ENCODE measurements at places on chromosomes 5 and 9.

- DNase-seq, result no peak
Measured at GRCh38 chr5:137207023-137207760, 291.9 kb downstream of the SPOCK1 start.

DNA sequence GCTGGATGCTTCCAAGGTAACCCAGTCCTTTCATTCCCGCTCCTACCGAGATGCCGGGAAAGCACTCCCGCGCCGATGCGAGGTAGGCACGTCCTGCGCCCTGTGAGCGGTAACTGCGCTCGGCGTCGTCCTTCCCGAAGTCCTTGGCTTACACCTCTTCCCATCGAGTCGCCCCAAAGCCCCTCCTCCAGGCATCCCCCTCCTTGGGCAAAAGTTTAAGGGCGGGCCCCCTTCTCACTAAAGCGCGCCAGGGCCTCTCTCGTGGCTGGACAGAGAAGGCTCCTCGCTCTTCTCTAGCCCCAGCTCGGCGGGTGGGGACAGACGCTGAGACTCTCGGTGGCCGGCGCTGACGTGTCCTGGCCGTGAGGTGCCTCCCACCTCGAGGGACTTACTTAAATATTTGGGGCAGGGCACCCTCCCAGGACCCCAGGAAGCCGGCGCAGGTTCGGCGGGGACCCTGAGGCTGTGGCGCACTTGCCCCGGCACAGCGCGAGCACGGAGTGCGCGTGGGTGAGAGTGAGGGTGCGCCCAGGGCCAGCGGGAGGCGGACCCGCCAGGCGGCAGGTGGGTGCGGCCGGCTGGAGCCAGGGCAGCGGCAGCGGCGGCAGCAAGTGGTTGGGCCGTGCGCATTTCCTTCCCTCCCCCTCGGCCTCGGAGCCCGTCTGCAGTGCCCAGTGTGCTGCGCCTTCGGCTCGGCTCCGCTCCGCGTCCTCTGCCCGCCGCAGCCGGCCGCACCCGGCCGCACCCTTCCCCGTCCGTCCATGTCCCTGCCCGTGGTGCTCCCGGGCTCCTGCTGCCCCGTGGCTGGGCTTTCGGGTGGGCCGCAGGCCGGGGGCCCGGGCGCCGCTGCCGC lies at the start of gene ENTREP1:
ENTREP1 (plus strand) TSS at position 667 of the 853 bp plus-strand sequence; CDS start at position 762, 95 bp downstream.
- DNase-seq, result no peak

DNA sequence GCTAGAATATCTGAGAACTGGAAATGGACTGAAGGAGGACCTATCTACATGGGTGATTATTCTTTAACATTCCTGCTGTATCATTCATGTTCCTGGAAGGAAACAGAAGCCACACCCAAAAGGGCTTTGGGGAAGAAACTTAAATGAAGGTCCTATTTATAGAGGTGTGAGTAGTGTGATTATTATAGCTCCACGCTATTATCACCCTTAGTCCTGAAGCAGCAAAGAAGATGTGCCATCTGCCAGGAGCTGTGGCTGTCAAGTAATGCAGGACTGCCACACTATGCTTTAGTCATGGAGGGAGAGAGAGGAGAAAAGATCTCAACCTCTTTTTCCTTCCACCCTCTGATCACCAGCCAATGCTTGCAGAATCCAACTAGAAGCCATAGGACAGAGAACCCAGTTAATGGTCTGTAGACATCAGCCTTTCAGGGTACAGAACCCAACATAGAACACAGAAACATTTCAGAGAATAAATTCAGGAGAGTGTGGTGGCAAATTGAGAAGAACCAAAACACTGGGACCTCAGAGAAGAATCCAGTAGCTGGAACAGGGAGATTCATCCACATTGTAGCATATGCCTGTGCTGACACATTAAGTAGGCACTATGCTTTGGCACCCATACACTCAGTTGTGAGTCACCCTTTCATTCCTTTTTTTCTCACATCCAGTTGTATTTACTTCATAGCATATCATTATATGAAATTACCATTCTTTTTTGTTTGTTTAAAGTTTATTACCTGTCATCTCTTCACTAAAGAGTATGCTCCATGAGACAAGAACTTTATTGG lies 21.0 kb upstream of the RNF180 start:
- DNase-seq, result no peak

DNA sequence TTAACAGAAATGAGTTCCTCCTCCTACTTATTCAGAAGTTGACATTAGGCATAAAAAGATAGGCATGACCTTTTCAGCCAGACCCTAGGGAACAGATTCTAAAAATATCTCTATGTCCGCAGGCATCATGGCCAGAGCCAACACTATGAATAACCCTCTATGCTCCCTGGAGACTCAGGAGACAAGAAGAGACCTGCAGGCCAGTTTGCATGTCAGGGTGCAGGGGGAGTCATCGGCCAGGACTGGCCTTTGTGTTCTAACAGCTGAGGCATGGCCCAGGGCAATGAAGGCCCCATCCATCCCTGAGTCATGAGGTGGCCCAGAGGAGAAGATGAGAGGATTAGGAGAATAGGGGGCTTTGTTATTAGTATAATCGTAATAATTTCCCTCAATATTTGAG lies 93.8 kb downstream of the TMEM215 start:
- DNase-seq, result no peak

DNA sequence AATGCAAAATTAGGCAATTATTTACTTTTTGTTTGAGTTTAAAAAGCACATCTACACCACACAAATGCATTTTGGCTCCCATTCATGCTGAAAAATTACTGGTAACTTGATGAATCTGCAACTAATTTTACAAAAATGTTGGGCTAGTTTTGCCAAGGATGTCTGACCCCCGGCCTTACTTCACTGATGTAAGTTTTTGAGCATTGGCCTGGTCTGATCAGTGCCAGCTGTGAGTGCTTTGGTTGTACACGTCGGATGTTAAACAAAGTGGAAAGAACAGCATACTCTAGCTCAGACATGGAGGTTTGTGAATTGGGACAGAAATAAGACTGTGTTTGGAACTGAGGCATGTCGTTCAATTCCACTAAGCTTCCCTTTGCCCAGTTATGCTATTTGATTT lies 1044.2 kb downstream of the TLE4 start:
- no peak for DNase-seq

- no peak for DNase-seq
Measured at GRCh38 chr5:13572163-13572562, 372.3 kb downstream of the DNAH5 start.

- peak; percentile 26 for DNase-seq
Measured at GRCh38 chr9:131845305-131846298, 105.7 kb upstream of the RAPGEF1 start.

DNA sequence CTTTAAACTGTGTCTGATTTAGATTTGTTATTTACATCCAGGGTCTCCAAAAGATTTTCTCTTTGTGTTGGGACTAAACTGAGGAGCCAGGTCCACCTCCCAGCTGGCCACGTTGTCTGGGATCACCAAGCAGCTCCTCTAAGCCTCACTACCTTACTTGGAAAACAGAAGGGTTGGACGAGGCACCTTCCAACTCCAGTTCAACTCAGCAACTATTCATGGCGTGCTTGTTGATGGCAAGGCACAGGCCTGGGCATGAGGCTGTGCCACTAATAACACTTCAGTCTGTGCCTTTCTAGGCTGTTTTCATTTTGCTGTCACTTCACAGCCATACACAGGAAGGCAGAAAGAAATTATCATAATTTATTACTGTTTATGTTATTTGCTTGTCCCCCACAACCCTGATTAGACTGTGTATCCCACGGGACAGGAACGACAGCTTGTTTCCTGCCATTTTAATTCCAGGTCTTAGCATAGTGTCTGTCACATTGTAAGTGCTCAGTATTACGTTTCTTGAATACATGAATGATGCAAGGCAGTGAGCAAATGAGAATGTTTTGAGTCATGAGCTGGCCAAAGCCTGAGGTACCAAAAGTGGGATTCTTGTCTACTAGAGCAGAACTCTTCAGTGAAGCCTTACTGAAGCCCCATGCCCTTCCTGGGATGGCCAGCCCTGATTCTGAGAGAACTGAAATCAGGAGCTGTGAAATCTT lies 125.8 kb downstream of the GALNT10 start:
- no peak for DNase-seq

GRCh38 chr9:16515879-16516301 lies 354.6 kb downstream of the BNC2 start:
- no peak for DNase-seq

DNA sequence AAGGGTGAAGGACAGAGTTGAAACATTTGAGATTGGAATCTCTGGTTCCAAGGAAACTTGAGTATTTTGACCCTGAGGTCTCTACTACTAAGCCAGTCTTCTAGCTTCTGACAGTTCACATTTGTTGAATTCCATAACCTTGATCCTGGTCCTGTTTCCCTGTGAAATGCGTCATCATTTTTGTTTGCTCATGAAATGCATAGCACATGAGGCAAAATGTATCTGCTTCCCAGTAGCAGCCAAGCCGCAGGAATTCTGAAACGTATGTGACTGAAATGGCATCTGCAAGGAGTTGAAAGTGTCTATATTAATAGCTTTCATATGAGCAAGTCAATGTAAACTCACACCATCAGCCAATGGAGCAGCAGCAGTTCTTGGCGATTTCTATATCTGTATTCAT lies 307.9 kb downstream of the CSNK1G3 start:
- no peak for DNase-seq

- no peak for DNase-seq
Measured at GRCh38 chr9:93436218-93436617, 15.3 kb upstream of the FAM120A start.

DNA sequence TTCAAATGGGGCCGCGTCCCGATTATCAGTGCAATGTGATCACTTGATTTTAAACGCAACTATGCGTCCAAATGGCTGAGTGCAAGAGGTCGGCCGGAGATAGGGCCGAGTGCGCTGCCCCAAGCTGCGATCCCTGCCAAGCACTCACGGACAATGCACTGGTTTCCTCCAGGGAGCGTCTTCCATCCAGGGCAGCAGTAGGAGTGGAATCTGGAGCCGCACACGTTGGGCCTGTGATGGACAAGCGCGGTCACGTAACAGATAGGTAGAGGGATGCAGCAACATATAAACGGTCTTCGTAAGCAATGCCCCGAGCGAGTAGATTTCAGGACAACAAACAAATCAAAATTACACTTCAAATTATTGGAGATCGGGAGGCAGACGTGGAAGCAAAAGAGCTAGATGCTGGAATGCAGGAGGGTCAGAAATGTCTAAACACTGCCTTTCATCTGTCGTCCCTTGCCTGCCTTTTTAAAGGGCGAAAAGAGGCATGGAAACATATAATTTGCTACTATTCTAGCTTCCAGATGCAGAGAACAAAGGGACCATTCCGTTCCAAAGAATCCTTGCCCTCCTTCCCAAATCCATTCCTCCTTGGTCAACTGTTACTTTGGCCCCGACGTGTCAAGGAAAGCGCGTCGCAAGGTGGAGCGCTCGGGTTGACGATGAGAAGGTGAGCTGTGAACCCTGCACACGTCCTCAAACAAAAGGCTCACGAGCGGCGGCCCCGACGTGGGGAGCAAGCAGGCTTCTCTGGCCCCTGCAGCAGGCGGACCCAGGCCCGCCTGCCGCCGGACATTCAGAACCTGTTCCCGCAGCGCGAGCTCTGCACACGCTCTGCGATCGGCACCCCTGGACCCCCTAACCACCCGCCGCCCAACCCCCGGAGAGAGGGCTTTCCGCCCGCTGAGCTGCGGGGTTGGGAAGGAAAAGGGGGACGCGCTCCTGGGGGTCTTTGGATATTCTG lies 1.5 kb downstream of the FBN2 start:
- no peak for DNase-seq

DNA sequence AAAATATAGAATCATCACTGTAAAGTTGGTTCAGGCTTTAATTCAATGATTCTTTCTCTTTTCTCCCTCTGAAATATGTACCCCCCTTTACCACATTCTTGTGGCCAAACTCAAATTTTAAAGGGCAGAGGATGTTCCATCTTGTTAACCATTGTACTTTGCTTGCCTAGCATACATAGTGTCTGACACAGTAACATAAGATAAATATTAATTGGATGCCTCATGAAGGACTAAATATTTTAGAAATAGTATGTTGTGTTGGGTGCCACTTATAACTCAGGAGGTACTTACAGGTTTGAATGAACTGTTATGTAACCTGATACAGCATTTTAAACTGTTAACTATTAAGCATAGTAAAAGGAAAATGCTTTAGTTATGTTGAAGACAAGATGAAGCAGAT lies 71.5 kb downstream of the NIPBL start:
- no peak for DNase-seq

DNA sequence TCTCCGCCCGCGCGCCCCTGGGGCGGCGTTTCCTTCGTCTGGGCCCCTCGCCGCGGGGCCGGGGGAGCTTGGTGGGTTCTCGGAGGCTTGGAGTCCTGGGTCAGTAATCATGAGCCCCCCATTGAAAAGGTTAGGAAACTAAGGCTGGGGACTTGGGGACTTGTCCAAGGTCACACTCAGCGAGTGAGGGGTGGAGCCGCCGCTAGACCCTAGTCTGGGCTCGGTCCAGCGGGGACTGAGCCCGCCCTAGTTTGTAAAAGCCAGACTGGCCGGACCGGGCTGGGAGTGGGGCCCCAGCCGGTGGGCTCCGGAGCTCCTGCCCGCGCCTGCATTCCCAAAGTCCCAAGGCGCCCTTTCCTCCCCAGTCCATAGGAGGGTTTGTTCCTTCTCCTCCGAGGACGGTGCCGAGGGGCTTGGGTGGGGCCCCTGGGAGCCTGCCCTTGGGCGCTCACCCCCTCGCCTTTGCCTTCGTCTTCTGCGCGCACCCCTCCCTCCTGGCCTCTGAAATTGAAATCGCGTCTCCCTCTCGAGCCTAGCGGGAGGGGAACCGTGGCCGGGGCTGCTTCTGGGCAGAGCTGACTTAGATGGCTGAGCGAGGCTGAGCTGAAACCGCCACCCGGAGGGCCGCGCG lies 995 bp downstream of the OLFM1 start:
- DNase-seq, result no peak

GRCh38 chr5:87184605-87185004 lies 83.1 kb upstream of the RASA1 start:
- DNase-seq, result no peak

DNA sequence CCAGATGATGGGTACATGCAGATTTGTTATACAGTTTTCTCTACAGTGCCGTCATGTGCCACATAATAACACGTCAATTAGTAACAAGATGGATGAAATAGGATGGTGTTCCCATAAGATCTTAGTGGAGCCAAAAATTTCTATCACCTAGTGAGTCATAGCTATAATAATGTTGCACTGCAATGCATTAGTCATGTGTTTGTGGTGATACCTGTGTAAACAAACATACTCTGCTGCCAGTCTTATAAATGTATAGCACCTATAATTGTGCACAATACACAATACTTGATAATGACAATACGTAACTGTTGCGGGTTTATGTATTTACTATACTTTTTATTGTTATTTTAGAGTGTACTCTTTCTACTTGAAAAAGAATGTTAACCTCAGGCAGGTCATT lies 865.4 kb downstream of the MAT2B start:
- no peak for DNase-seq

DNA sequence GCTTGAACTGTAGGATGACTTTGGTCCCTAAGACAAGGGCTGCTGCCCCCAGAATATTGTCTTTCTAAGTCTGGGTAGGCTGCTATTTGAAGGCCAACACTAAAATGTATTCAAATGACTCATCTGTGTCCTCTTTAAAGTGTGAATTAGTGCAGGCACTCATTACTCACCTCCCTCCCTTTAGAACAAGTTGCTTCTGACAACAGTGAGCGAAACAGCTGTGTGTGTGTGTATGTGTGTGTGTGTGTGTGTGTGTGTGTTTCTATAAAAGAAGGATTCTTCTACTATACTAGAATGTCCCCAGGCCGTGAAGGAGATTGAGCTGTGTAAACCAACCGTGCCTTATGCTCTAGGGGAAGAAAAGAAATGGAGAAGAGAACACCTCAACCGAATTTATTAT lies 1337.2 kb downstream of the PTPRD start:
- no peak for DNase-seq

- DNase-seq, result peak; percentile 23
Measured at GRCh38 chr5:131959906-131960305, 14.4 kb upstream of the MEIKIN start.
